ENCODE measurements at places on chromosomes 4 and X.

DNA sequence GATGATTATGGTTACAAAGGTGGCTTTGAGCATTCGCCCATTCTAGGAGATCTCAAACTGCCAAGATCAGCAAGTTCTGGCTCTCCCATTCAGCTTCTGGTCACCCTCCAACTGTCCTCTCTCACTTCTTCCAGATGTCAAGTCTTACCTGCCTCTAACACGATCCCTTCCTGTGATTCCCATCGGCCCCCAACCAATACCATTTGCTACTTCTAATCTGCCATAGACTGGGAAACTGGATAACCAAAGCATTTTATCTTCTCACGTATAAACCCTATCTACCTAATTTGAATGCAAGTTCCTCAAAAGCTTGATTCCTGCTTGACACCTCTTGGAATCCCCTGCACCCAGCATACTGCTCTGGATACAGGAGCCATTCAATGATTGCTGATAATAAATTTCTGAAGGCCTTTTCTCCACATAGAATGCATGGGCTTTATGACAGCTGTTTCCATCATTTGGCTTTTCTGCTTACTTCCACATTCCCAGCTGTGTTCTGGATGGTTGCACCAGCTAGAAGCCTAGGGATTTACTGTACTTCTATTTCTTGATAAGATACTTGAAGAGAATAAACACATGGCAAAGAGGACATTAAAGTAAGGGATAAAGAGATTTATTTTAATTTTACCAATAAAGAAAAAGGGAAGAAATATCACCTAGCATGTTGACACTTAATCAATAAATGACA lies 9.6 kb downstream of the GPC4 start:
- DNase-seq: no peak

GRCh38 chrX:151899622-151900021 lies 13.1 kb upstream of the MAGEA4 start:
- no peak for DNase-seq

GRCh38 chr4:57475424-57475823 lies 365.2 kb upstream of the IGFBP7 start:
- DNase-seq: no peak

- no peak for DNase-seq
Observed at GRCh38 chr4:182225257-182225852, 17.8 kb upstream of the TENM3 start.

GRCh38 chr4:13126976-13127910 lies 356.9 kb downstream of the RAB28 start:
- DNase-seq: no peak

- DNase-seq: no peak
Observed at GRCh38 chrX:69032601-69033000, 132.7 kb downstream of the PJA1 start.

DNA sequence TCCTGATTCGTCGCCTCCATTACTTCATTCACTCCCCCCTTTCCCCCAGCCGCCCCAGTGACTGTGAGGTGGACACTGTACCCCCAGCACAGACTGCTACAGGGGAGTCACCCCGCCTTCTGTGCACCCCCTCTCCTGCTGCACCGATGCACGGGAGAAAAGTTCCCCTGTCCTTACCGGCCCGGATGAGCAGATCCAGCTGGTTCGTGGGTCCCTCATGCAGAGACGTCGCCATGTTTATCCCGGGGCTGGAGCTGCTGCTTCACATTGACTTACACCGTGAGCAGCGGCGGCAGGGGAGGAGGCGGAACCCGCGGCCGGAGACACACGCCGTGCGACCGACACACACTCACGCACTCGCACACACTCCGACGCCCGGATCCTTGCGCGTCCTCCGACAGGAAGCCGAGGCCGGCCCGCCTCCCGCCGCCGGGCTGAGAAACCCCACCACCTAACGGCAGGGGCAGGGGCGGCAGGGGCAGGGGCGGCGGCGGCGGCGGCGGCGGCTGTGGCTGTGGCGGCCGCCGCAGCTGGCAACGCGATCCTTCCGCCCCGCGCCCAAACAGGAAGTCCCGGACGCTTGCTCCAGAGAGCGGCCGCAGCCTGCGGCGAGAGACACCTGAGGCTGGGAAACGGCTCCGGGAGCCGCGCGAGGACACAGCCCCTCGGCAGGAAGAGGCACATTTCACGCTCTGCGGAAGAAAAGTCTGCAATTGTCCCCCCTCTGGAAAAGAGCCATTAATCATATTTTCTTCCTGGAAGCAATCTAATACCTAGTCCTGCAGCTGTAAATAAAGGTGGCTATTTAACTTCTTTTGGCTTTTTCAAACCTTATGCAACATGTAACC lies 68.6 kb downstream of the NOCT start:
- DNase-seq: peak; percentile 82

GRCh38 chr4:47095884-47096283 lies 64.5 kb downstream of the GABRB1 start:
- DNase-seq: no peak

DNA sequence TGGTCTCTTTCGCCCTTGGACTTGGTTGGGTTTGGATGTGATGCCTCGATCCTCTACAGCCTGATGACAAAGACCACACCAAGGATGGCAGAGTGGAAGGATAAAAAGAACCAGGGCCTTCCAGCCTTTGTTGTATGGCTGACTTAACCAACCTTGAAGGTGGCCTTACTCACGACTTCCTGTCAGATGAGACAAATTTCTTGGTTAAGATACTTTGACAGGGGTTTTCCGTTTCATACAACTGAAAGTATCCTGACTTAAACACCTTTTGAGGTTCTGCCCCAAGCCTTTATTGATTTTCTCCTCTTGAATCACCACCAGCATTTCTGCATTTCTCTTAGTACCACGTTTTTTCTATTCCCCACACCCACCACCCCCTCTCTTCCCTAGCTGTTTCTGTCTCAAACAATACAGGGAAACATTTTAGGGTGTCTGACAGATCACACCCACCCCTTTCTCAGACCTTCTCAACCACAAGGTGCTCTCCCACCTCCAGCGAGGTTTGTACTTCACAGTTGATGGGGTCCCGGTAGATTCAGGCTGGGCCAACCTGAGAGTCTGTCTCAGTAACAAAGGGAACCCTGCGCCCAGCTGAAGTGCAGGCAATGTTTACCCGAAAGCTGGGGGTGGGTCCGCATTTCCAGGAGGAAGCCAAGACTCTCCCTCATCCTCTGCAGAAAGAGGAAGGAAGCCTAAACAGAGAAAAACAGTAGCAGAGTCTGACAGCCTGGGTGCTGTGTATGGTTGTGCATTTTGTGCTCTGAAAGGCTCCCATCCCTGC lies 5.0 kb upstream of the TSPAN5 start:
- no peak for DNase-seq

DNA sequence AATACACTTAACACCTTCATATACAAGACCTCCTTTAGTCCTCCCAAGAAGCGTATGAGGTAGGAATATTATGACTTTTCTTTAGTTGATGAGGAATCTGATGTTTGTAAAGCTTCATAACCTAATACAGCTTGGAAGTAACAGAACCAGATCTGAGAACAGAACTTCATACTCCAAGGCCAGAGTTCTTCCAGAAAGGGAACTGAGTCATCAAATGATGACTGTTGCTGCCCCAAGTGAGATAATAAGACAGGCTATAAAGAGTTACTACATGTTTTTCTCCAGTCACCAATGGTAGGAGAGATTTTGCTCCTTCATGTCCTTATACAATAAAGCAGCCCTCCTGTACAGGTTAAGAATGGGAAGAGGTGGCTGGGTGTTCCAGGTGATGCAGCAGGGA lies 74.3 kb upstream of the ANXA3 start:
- DNase-seq: no peak

DNA sequence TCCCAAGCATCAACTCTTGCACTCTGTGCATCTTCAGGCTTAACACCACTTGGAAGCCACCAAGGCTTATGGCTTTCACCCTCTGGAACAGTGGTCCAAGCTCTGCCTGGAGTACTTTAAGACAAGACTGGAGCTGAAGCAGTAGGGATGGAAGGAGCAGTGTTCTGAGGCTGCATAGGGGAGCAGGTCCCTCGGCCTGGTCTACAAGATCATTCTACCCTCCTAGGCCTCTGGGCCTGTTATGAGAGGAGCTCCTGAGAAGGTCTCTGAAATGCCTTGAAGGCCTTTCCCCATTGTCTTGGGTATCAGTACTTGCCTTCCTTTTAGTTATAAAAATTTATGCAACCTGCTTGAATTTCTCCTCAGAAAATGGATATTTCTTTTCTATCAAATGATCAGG lies 286.7 kb downstream of the CPXCR1 start:
- DNase-seq: no peak

DNA sequence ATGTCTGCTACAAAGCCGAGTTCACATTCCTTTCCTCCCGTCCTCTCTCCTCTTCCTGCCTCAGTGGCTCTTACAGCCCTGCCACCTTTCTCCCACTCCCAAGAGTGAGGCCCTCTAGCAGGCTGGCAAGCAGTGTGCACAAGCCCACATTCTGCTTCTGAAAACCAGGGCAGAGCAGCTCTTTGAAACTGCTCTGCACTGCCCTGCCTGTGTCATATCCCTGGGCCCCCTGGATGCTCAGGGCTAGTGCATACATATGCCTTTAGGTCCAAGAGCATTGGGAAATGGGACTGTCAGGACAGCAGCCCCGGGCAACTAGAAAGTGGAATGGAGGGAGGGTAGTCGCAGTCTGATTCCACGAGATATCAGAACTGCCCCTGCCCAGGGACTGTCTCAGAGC lies 42.4 kb downstream of the CNGA2 start:
- DNase-seq: no peak

- DNase-seq: no peak
Observed at GRCh38 chr4:8121292-8122015, 37.2 kb downstream of the ABLIM2 start.

DNA sequence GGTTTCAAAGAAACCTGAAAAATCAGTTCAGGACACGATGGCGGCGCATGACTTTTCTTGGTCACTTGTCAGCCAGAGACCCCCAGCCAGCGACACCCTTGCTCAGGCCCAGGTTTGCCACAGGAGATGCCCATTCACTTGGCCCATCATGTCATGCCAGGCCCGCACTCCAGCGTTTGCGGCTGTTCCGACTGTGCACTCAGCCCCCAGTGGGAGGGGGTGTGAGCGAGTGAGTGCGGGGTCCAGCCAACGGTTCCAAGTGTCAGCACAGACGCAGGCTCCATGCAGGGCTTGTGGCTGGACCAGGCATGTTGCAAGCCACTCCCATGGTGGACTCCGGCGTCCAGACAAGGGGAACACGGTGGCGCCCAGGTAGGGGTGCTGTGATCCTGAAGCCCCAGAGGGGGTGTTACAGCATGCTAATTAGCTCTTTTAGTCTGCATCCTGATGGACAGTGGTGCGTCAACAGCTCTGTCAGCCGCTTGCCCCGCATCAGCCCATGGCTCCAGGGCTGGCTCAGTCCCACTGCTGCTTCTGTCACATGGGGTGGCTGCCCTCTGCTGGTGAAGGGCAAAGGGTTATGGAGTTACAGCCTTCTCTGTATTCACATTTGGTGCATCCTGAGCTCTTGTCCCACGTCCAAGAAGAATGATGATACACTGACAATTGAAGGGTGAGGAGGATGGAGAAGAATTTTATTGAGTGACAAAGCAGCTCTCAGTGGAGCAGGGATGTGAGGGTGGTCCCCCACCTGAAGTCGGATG lies 3.7 kb upstream of the MAEA start:
- no peak for DNase-seq

DNA sequence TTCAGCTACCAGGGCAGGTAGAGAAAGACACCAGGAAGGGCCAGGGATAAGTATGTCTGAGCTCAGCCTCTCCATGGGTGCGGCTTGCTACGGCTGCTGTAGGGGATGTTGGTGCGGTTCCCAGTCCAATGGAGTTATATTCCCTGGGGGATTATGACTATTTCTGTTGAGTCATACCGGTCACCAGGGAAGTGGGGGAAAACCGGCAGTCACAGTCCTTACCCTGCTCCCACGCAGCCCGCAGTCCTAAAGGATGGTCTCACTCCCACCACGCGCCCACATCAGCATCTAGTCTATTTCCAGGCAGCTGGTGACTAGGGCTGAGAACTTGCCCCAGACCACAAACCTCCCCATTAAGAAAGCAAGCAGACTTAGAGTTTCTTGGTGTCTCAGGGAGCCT lies 191.6 kb downstream of the VEGFC start:
- no peak for DNase-seq

Measured in midbrain (tissue), 1 donor.